ENCODE measurements at places on chromosomes 7 and 10.

GRCh38 chr7:105210721-105211205, 178.0 kb downstream of the SRPK2 start:
- DNase-seq: no peak

- no peak for DNase-seq
Observed at GRCh38 chr10:22451346-22451745, 106.0 kb downstream of the SPAG6 start.

GRCh38 chr7:20323595-20323994, 7.1 kb upstream of the ITGB8 start:
- no peak for DNase-seq

GRCh38 chr10:79940431-79940830, 8.5 kb downstream of the SFTPD start:
- DNase-seq: no peak

- DNase-seq: no peak
Observed at GRCh38 chr7:156435486-156436231, 204.9 kb upstream of the RNF32 start.

DNA sequence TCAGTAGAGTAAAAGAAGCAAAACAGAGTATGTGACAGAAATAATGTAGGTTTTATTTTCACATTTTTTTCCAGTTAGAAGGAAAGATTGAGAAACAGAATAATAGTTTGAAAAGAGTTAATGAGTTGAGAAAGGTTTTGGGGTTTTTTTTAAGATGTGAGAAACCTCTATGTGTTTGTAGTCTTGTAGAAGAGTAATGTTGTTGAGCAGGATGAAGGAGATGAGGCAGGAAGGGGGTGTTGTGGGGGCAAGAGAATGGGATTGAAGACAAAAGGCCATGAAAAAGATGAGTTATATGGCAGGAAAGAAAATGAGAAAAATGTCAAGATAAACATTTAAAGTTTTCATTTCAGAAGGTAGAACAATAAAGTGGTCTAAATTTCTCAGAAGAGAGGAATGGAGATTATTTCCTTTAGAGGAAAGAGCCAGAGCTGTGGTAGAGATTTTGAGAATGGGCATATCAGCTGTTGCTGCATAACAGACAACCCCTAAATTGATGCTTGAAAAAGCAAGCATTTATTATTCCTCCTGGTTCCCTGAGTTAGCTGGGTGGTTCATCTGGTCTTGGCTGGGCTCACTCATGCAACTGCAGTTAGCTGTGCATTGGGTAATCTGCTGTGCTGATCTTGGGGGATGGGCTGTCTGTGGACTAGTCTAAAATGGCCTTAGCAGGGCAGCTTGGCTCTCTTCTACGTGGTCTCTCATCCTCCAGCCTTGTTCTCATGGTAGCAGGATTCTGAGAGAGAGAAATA, 27.1 kb downstream of the PCGF5 start:
- no peak for DNase-seq

GRCh38 chr10:122282909-122283308, 11.8 kb downstream of the BTBD16 start:
- no peak for DNase-seq

- no peak for DNase-seq
Observed at GRCh38 chr7:55563596-55564325, 8.5 kb downstream of the VOPP1 start.

DNA sequence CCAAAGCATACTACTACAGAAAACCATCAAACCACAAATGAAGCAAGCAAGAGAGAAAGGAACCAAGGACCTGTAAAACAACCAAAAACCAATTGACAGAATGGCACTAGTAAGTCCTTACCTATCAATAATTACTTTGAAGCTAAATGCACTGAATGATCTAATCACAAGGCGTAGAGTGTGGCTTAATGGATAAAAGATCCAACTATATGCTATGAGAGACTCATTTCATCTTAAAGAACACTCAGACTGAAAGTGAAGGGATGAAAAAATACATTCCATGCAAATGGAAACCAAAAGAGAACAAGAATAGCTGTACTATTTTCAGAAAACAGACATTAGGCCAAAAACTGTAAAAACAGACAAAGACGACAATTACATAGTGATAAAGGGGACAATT, 70.7 kb downstream of the CRPPA start:
- no peak for DNase-seq

DNA sequence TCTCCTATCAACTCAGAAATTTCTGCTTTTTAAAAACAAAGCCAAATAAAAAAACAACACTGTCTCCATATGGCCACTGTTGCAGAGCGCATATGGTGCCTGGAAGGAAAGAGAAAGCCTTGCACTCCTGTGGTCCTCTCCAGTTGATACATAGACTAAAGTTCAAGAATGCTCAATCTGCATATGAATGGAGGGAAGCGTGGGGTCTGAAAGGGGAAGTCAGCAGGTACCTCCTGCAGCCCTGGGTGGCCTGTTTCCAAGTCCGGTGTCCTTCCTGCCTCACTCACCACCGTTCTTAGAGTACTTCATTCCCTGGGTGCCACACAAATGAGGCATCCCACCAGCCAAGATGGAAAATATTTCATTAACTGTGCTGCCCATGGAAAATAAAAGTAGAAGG, 138.3 kb upstream of the PALS2 start:
- DNase-seq: no peak

DNA sequence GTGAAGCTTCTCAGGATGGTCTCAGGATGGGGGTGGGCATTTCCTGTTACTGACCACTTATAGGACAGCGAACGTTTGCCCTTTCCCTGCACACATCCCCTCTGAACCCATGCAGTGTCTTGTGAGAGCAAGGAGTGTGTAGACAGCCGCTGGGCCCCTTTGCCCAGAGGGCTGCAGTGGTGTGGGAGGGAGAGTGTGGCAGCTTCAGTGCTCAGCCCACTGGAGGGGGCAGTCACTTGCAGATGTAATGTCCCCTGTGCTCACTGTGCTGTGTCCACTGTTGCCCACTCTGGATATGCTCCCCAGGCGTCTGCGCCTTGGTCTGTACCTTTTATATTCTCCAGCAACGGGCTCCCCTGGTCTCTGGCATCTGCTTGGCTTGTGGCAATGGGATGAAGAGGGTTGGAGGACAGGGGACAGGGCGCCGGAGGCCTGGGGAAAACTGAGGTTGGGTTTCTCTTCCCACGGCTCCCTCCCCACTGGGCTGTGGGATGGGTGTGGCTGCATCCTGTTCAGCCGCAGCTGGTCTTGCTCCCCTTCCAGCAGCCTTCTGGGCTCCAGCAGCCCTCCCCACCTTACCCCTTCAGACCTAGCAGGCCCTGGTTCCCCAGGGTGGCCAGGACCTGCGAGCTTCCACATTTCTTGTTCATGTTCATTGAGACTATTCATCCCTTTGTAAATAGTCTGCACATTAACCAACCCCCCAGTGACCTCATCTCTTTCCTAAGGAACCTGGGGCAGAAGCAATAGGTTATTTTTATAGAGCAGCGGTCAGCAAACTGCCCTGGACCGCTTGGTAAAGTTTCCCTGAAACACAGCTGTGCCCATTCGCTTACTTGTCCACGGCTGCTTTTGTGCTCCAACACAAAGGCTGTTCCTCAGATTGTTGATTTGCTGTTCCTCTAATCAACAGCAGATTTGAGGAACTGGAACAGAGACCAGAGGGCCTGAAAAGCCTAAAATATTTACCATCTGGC, 6.1 kb downstream of the ZNF789 start:
- no peak for DNase-seq

- no peak for DNase-seq
Observed at GRCh38 chr7:85177316-85177715, 9.5 kb downstream of the SEMA3D start.

GRCh38 chr7:115410972-115411686, 489.2 kb downstream of the MDFIC start:
- no peak for DNase-seq

GRCh38 chr7:77497079-77497478, 40.0 kb upstream of the PTPN12 start:
- DNase-seq: no peak

DNA sequence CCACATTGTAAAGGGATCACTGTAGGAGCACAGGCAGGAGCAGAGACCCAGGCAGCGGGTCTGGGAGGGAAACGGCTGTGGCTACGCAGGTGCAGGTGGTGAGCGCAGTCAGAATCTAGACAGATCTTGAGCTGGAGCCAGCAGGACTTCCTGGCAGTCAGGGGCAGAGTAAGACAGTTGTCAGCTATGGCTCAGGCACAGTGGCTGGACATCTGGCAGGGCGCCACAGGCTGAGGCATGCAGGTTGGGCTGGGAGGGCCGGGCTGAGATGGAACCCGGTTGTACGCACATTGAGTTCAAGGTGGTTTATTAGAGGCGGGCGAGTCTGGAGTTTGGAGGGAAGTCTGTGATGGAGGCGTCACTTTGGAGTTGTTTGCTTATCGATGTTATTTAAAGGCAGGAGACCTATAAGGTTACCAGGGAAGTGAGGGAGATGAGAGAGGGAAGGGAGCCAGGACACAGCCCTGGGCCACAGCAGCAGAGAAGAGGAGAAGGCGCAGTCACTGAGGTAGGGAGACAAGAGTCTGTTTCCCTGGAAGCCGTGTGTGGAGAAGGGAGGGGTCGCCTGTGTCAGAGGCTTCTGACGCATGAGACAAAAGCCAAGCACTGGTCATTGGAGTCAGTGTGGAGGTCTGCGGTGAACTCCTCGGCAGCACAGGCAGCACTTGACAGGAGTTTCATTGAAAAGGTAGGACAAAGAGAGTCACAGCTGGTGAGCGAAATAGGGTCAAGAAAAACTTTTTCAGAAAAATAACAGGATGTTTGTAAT, 73.8 kb downstream of the LANCL2 start:
- no peak for DNase-seq

DNA sequence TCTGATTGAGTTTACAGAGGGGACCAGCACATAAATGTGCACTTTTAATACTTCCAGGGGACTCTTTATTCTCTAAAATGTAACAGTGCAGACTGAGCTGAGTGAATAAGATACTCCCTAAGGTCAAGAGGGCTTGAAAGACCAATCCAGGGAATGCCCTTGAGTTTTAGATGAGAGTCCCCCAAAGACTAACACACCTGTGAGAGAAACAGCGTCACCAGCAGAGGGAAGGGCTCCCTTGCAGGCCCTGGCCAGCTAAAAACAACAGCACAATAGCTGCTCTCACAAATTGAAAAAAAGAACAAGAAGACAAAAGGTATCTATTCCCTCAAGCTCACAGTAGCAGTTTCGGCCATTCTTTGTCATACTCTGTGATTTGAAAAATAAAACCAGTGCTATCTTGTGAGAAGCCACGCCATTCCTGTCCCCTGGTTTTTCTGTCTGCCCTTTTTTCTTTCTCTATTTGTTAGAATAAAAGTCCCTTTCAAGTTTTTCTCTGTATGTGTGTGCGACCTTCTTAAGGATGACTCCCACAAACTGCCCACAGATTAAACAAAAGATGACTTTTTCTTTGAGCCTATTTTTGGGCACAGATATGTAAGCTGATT, 230.4 kb upstream of the BMPER start:
- no peak for DNase-seq

DNA sequence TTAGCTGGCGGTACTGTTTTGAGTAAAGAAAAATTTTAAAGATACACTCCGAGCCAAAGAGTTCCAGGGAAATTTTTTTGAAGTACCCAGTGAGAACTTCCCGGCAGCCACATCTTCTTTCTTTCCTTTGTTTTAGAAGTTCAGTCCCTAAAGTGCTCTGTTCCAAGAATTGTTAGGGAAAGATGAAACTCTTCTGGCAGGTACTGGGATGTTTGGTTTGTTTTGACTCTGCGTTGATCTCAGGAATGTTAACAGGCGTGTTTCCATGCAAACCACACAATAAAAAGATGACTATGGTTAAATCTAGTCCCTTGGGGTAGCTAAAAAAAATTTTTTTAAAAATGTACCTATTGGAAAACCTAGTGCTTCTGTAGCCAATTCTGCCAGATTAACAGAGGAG, 224.7 kb upstream of the PHYHIPL start:
- DNase-seq: no peak

DNA sequence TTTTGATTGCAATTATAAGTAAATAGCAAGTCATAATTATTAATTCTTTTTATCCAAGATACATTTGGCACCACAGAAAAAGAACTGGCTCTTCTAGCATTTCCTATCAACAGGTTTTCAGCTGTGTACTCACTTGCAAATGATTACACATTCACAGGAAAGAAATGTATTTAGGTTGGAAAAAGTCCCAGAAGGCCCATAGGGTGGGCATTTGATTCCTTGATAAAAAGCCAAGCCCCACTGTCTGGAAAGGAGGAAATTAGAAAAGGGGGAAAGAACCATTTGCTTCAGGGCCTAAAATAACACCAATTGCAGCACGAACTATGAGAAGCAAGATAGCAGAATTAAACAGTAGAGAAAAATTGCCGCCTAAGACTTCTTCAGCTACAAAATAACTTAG, 80.8 kb upstream of the COL1A2 start:
- DNase-seq: no peak

DNA sequence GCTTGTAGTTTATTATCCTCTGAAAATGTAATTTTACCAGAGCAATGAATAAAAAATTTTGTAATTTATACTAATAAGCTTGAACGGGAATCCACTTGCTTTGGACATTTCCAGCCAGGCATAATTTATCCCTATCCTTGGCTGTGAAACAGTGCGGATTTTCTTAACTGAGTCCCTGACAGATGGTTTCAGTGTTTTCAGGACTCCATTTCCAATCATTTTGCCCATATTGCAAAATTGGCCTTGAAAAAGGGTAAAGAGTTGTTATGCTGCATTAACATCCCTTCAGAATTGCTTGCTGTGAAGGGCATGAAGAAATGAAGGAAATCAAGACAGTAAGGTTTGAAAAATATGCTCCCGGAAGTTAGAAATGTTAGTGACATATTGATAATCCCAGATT, 57.7 kb downstream of the NXPH1 start:
- no peak for DNase-seq

DNA sequence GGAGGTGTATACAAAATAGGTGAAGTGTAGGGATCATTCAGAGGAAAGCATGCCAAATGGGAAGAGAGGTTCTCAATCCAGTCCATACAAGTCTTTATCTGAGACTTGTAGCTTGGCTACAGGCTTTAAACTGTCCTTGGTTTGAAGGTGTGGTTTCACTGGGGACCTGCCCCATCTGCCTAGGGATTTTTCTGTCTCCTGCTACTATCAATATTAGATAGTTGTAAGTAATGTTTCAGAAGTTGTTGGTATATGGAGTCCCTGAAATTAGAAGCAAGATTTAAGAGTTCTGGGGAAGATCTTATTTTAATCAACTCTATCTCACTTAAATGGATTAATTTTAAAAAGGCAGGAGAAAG, 100.9 kb downstream of the ANKRD7 start:
- DNase-seq: no peak

GRCh38 chr7:69467826-69468225, 130.4 kb upstream of the AUTS2 start:
- no peak for DNase-seq

DNA sequence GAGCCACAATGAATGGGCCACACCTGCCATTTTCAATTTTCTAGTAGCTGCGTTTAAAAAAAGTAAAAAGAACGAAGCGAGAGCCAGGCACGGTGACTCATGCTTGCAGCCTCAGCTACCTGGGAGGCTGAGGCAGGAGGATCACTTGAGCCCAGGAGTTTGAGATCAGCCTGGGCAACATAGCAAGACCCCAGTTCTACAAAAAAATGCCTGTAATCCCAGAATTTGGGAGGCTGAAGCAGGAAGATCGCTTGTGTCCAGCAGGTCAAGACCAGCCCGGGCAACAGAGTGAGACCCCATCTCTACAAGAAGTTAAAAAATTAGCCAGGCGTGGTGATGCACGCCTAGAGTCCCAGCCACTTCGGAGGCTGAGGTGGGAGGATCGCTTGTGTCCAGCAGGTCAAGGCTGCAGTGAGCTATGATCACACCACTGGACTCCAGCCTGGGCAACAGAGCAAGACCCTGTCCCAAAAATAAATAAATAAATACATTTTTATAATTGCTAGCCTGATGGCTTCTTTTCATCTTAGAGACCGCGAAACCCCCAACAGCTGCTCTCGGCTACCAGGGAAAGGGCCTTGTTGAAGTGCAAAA, 32.1 kb downstream of the MICALL2 start:
- DNase-seq: no peak

All from cortex of kidney (tissue), 1 donor.